Activated CD8-positive, alpha-beta memory T cell treated with anti-CD3 and anti-CD28 coated beads, Interleukin-2, amount 10 ng/mL, durations not matched to agents 7 days and 5 days (primary cell): ENCODE measurements at places on chromosomes 5 and 9. TPM values are rescaled to one million over a fixed set of nuclear protein-coding genes. Genes with fewer than 3 reads are reported as not detected.

DNA sequence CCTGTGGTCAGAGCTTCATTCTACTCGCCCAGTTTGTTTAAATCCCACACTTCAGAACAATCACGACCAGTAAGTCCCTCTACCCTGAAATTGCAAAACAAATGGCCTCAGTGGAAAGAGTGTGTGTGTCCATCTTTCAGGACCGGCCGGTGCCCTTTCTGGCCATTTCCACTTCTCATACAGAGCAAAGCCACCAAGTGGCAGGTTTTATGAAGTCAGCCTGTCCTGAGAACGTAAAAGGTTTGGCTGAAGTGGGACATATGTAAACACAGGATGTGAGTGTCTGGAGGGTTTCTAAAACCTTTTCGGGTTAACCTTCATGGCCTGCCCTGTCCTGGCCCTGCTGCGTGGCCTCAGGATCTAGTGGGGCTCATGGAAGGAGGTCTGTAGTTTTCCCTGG lies 24.7 kb downstream of the NXNL2 start:
- no peaks in the 10 kb centered on the region for H3K36me3 ChIP-seq
- no peak for DNase-seq
- no peak overlapping the region for H3K4me3 ChIP-seq

- no peaks in the 10 kb centered on the region for H3K4me1 ChIP-seq
- H3K27me3 ChIP-seq, result peaks cover 39% of the 10 kb centered on the region
- DNase-seq, result no peak
- no peak overlapping the region for H3K4me3 ChIP-seq
- H3K36me3 ChIP-seq, result no peaks in the 10 kb centered on the region
- no peak overlapping the region for H3K27ac ChIP-seq
These were observed 10.5 kb upstream of the LHFPL2 start for GRCh38 chr5:78659114-78659513.

- H3K27ac ChIP-seq, result no peak overlapping the region
- H3K36me3 ChIP-seq, result no peaks in the 10 kb centered on the region
- no peak for DNase-seq
- H3K4me3 ChIP-seq, result no peak overlapping the region
These were observed 241.6 kb downstream of the FBXL7 start for GRCh38 chr5:15741591-15741990.

- peaks cover 20% of the 10 kb centered on the region for H3K4me1 ChIP-seq
- no peak overlapping the region for H3K27ac ChIP-seq
- H3K36me3 ChIP-seq, result no peaks in the 10 kb centered on the region
- H3K27me3 ChIP-seq, result no peaks in the 10 kb centered on the region
- no peak for DNase-seq
These were observed 45.9 kb upstream of the ITGA2 start for GRCh38 chr5:52943285-52943684.

DNA sequence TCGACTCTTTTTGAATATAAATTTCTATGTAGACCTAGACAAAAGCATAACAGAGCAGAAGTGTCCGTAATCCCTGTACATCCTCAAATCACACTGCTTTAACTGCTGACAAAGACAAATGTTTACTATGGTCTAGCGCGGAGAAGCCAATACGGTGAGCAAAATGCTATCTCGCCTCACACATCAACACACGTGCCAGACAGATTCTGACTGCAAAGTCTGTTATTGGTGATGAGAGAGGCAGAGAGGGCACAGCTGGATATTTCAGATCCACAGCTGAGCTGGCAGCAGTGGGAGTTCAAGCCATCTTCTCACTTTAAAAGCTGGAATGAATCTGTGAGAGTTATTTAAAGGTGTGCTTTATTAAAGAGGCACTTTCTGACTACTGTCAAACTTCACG lies 124.3 kb downstream of the ARL15 start:
- no peak overlapping the region for H3K4me3 ChIP-seq
- no peak for DNase-seq
- H3K27ac ChIP-seq, result no peak overlapping the region
- H3K27me3 ChIP-seq, result no peaks in the 10 kb centered on the region
- no peaks in the 10 kb centered on the region for H3K4me1 ChIP-seq

DNA sequence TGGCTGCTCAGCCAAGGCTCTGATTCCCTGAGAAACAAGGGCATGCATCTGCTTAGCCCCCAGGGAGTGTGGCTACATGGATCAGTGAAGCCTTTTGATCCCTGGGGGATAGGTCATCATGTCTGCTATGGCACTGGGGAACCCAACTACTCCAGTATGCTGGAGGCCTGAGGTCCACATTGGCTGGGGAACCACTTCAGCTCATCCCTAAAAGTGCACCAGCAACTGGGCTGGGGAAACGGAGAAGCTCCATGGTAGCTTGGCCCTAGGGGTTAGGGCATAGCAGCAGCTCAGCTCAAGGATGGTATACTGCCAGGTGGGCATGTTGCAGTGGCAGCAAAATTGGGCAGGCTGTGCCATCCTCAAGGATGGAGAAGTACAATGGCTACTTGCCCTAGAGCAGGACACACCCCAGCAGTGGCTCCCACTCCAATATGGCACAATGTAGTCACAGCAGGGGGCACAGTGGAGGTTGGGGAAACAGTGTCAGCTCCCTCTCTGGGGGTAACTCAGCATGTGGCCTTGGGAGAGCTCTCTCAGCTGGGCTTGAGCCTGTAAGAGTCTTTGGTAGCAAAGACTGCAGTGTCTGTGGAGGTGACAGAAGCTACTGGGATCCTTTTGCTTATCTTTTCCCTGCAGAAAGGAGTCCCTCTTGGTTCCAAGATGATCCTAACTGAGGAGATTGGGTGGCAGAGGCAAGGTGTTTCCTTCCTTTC lies 111.5 kb upstream of the FSTL4 start:
- H3K4me1 ChIP-seq, result no peaks in the 10 kb centered on the region
- H3K36me3 ChIP-seq, result peaks cover 5% of the 10 kb centered on the region
- no peak overlapping the region for H3K4me3 ChIP-seq
- peak; percentile 35 for DNase-seq
- no peak overlapping the region for H3K27ac ChIP-seq

Gene ESM1
- total RNA-seq, result 0.21 TPM

Gene ZBTB34
- 7.5 TPM for total RNA-seq

Gene SPATA31D4
- not detected for total RNA-seq
